KG1 (cell line): ENCODE measurements at places on chromosomes 6 and 20.
A peak's percentile ranks its signal among the peaks of the same experiment; 100 is the strongest.

DNA sequence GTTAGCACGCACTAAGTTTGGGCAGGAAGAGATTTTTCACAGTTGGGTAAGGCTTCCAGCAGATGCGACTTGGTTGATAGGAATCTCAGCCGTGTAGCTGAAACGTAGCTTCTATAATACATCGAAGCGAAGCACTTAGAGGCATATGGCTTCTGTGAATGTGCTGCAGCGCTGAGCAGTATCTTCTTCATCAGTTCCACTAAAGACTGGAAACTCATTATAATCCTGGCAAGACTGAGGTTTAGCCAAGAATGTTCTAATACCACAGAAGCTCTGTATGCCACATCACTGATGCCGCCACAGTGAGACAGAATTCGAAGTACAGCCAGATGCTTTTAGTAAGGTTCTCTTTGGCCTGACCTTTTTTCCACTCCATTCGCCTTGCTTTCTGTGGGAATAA is 680.2 kb upstream of the AGPAT4 start:
- no peak for DNase-seq

DNA sequence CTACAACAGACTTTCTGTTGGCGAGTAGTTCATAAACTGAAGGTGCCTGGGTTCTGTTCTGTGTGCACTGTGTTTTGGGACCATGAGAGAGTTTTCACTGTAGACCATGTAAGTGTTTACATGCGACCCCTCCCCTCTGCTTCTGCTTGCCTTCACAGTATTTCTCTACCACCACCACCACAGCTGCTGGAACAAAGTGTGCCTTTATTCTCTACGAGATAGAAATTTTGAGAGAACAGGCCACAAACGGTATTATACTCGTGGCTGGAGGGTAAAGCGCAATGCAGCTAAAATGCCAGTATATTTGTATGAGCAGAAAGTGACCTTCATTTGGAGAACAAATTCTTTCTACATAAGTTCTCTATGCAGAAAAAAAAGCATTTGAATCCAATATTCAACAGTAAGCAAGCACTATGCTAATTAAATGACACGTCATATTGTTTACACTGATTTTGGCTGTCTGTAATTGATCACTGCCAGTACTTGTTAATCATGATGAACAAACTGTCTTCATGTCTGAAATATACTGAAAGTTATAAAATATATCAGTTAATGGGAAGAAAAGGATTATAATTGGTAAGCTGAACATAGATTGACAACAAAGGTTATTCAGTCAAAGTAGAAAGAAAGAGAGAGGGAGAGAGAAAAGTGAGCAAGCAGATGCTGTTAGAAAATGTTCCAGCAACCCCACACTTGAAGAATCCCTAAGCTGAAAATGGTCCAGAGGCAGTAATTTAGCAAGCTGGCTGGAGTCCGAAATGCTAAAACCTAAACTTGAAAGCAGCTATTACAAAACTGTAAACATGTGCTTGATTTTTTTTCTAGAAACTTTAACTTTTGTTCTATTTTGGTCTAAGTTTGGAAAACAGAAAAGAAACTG is 8.8 kb downstream of the CLDN20 start:
- DNase-seq = no peak

DNA sequence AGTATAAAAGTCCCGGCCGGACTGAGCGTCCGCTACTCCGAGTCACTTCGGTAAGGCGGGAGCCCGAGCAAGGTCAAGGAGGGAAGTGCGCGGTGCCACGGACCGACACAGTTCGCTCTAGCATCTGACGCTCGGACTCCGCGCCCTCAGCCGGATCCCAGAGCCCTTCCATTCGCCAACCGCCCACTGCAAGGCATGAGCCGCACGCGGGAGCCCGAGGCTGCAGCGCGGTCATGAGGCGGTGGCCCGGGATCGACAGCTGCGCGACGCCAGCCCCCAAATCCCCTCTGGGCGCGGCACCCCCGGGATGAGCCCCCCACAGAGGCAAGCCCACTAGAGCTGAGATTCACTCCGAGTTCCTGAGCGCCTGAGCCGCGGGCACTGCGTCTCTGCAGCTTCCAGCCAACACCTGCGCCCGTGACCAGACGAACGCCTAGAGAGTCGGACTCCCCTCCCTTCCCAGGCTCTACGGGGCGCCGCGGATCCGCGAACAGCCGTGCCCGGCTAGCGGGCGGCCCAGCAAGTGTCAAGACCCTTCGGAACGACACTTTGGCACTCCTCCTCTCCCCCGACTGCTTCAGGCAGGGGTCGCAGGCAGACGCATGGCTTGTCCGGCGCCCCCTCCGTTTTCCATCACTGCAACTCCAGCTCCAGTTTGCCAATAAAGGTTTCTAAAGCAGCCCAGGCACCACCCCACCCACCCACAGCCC is 725 bp upstream of the ISM1 start:
- DNase-seq = peak; percentile 27

DNA sequence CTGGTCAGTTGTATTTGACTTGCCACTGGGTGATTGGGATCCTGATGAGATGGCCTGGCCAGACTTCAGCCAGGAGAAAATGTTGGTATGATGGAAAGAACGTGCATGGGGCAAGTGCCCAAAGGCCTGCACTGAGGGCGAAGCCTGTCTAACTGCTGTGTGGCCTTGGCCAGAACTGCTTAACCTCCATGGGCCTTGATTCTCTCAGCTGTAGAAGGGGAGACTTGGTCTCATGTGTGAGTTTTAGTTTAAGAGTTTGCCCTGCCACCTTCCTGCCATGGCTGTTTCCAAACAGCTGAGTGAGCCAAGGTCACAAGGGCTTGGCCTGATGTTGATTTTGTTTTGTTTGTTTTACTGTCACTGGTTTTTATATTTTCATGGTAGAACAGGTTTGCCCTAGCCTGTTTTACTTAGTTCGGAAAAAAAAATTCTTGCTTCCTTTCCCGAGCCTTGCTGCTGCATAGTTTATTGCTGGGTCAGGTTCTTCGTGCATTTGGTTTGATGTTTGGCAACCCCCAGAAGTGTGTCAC is 35.3 kb downstream of the DSTN start:
- DNase-seq = no peak

DNA sequence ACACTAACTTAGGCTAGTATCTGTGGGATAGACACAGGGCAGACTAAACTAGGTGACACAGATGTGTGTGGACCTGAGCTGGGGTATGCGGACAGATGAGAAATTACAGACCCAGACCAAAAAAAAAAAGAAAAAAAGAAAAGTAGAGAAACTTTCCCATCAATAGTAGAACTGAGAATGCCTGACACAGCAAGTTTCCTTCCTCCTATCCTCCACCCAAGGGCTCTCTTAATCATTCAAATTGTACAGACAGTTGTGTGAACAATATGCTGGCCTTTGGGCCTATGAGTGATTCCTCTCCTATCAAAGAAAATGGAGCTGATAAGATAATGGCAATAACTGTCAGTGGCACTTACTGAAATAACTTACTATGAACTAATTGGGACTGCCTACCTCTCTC is 226.7 kb upstream of the PRDM1 start:
- DNase-seq = no peak

GRCh38 chr6:30101444-30102413 is 11.2 kb downstream of the TRIM31 start:
- no peak for DNase-seq

GRCh38 chr6:90169374-90169773 is 127.3 kb downstream of the BACH2 start:
- no peak for DNase-seq

DNA sequence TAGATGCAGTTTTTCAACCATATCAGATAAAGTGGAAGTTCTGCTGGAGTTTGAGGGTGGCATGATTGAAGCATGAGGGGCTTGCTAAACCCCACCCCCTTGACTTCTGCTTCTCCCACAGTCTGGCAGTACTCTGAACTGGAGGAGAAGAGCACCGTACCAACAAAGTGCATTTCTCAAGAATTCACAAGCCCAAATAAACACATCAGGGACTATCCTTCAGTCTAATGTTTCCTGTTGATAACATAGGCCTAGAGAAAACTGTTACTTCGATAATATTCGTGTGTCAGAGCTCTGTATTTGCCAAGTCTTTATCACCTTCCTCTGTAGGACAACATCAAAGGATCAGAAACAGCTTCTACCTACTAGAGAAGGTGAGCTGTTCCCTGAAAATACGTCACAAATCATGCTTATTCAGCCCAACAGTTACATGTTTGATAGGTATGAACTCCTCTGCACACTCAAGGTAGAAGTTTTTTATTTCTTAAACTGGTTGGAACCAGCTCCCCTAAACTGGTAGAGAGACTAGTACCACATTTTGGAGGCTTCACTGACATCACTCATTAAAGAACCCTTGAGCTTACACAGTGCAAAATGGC is 153.2 kb upstream of the PRND start:
- DNase-seq = no peak

GRCh38 chr6:34468378-34468892 is 2.6 kb downstream of the PACSIN1 start:
- DNase-seq = no peak

GRCh38 chr6:7907159-7907558 is 3.4 kb downstream of the TXNDC5 start:
- no peak for DNase-seq

DNA sequence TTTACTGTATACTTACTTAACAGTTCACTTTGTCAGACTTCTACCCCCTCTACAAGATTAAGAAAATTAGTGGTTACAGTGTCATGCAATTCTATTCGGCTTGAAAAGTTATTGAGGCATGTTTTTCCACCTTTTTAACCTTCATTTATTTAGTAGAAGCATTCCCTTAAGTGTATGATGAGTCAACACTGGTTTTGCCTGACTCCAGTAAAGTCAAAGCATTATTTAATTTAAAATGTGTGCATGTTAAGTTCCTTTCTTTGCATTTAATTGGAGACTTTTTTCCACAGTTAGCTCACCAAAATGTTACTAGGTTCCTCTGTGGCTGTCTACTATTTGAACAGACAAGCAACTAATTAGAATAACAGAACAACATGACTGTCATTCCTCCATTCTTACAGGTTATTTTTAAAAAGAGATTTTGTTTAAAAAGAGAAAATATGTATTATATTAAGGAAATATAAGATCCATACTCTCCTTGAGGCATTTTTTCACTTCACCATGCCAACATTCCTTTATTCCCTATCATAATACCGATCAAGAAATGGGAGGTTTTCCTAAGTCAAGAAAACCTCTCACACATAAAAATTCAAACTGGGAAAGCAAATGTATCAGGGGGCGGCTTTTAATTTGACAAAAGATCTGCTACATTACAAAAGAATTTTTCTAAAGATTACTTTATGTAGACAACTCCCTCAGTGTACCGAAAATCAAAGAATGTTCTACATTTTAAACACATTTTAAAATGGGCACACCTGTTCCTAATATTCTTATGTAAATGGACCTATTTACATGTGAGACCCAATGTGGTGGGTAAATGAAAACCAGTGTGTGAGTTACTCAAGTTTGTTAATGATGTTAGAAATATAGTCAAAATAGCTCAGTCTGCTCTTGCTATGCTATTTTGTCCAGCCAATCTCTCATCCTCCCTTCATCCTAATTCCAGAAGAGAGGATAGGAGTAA is 361.2 kb downstream of the UTRN start:
- DNase-seq = no peak

GRCh38 chr6:167960579-167960978 is 36.9 kb upstream of the KIF25 start:
- DNase-seq = no peak

DNA sequence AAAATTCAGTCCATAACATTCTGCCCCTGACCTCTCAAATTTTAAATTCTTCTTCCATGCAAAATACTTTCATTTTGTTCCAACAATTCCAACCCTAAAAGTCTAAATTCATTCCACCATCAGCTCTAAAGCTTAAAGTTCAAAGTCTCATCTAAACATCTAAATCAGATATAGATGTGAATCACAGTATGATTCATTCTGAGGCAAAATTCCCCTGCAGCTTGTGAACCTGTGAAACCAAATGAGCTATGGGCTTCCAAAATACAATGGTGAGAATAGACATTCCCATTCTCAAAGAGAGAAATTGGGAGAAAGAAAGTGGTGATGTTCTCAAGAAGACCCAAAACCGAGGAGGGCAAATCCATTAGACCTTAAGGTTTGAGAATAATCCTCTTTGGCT is 309.8 kb downstream of the HIVEP2 start:
- DNase-seq = no peak

DNA sequence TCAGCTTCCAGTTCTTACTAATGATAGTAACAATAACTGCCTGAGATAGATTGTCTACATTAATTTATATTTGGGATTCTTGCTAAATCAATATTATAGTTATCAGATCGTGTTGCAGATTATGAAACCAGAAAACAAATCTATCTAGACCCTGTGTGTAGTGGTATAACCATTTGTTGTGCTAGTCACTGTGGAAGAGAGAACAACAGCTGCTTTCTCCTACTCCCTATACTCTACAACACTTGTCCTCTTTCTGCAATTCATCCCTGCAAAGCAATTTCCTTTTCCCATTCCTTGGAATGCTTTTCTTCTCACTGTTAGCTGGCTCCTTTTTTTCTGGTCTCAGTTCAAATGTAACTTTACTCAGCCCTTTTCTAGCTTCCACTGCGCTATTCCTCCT is 8.3 kb downstream of the COX7A2 start:
- no peak for DNase-seq

- DNase-seq = no peak
Observed at GRCh38 chr6:45822873-45823272, 192.8 kb downstream of the CLIC5 start.

- DNase-seq = no peak
Observed at GRCh38 chr6:473768-474452, 82.4 kb downstream of the IRF4 start.

- no peak for DNase-seq
Observed at GRCh38 chr20:63765902-63766301, 26.3 kb downstream of the SLC2A4RG start.

- no peak for DNase-seq
Observed at GRCh38 chr20:9741996-9742395, 96.9 kb downstream of the PAK5 start.

DNA sequence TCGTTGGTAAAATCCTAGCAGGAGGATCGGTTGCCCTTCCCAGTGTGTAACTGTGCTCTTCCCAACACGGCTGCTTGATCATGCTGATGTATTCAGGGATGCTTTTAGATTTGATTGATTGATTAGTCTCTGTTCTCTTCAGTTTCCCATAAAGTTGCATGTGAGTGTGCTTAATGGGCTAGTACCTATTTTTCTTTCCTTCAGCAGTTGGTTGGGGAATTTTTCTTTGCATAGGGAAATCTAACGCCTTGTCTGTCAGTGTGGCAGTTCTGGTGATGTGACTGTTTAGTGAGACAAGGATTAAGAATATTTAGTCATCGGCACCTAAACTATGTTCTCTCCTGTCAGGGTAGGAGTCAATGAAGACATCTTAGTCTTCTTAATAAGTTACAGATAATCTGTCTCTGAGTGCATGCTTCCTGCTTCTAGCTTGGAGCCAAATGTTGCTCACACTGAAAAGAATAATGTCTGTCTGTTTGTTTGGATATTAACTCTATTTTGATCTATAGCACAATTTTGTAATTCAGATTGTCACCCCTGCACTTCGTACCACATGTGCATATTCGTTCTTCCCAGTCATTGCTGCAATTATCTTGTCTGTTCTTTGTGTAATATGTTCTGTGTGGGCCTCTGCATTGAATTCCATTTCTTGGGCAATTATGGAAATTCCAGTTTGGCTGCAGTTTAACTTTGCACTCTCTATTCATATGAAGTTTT is 169.9 kb downstream of the EDN1 start:
- DNase-seq = no peak

- DNase-seq = no peak
Observed at GRCh38 chr20:16064989-16065707, 508.1 kb downstream of the KIF16B start.
